ENCODE measurements at places on chromosomes 7 and 10.

DNA sequence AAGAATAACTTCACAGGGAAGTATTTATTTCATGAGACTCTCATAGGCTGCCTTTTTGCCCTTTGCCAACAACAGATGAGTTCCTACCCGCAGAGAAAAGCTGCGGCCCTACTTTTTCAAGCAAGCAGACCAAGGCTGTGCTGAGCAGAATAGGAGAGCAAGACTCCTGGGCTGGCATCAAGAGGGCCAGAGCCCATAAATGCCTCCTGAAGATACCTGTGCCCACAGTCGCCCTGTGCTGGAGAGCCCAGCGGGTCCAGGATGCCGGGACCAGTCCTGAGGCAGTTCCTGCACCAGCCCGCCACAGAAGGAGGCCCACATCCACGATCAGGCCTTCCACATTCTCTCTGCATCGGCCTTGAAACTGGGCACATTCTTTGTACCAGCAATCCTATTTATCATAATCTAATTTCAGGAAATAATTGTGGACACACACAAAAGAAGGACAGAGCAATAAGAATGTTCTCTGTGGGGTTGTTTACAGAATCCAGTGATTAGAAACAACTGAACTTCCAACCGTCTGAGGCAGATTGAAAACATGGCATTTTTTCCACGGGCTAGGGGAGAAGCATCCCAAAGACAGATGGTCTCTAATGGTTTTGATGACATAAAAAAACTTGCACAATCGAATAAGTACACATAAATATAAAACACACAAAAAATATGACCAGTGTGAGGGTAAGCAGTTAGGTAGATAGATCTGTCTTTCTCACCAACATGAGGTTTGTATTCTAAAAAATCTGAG lies 95.6 kb downstream of the CPXM2 start:
- no peak for DNase-seq

DNA sequence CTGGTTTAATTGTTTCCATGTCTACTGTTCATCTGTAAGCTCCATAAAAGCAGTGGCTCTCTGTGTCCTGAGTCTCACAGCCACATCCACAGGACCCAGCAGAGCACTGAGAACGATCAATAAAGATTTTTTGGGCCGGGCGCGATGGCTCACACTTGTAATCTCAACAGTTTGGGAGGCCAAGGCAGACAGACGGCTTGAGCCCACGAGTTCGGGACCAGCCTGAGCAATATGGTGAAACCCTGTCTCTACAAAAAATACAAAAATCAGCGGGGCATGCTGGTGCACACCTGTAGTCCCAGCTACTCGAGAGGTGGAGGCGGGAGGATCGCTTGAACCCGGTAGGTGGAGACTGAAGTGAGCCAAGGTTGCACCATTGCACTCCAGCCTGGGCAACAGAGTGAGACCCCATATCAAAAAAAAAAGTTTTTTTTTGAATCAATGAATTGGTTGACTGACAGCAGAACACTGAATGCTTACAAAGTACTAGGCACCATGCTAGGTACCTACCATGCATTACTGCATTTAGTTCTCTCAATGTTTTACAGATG lies 4.5 kb downstream of the SLC37A3 start:
- no peak for DNase-seq

GRCh38 chr10:97961945-97962344 lies 68.5 kb downstream of the CRTAC1 start:
- DNase-seq: no peak

GRCh38 chr7:85095366-85095765 lies 91.5 kb downstream of the SEMA3D start:
- DNase-seq: no peak

DNA sequence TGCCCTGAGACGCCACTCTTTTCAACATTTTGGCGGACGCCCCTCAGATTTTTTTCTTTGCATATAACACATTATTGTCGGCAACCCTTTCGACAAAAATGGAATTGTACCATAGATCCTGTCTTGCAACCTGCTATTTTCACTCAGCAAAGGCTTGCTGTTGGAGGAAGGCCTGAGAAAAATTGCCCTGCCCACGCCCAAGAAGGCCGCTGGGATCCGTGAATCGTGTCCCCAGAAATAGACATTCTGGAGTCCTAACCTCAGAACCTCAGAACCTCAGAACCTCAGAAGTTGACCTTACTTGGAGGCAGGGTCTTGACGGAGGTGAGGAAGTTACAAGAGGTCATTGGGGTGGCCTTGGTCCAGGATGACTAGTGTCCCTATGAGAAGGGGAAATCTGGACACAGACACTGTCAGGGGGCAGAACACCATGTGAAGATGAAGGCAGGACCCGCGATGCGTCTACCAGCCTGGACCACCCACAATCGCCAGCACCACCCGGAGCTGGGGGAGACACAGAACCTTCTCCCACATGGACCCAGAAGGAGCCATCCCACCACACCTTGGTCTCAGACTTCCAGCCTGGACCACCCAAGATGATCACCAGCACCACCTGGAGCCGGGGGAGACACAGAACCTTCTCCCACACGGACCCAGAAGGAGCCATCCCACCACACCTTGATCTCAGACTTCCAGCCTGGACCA lies 19.1 kb upstream of the DNAAF5 start:
- DNase-seq: no peak
